ENCODE measurements at places on chromosomes 3 and 15.

GRCh38 chr3:5136919-5137429 lies 14.9 kb downstream of the ARL8B start:
- DNase-seq = no peak

- no peak for DNase-seq
These were observed 807.4 kb upstream of the GBE1 start for GRCh38 chr3:82568776-82569338.

GRCh38 chr3:23333633-23334032 lies 130.5 kb downstream of the UBE2E2 start:
- no peak for DNase-seq

- no peak for DNase-seq
These were observed 27.5 kb upstream of the EIF1B start for GRCh38 chr3:40281995-40282394.

- no peak for DNase-seq
These were observed 497.4 kb upstream of the RASGRP1 start for GRCh38 chr15:39061952-39062464.

GRCh38 chr3:138692152-138692551 lies 83.6 kb downstream of the FAIM start:
- DNase-seq = no peak

GRCh38 chr15:90873998-90874605 lies 5.7 kb downstream of the FURIN start:
- no peak for DNase-seq

DNA sequence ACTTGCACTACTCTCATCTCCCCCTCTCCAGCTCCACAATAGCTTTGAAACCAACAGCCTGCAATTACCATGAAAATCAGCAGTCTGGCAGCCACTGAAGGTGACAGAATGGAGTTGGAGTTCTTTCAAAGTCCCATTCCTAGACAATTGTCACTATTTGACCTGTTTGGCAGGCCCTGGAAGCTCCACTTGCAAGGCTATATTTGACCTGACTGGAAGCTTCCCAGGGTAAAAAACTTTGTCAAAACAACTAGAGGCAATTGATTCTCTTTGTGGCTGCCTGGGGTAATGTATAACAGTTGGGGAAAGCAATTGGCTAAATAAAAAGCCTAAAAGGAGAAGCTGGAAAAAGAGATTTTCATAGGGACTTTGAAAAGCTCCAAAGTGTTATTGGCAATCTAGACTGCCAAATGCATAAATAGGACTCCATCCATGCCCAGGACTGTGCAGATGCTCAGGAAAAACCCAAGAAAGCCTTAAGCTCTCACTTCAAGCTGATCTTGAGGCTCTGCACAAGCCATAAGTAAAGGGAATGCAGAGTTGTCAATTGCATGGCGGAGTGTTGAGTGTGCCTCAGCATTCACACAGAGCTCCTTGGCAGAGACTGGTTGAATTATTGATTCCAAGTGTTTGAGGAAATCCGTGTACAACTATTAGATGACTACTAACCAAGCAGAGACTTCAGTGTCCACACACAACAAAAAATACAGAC lies 18.3 kb downstream of the GREM1 start:
- no peak for DNase-seq

DNA sequence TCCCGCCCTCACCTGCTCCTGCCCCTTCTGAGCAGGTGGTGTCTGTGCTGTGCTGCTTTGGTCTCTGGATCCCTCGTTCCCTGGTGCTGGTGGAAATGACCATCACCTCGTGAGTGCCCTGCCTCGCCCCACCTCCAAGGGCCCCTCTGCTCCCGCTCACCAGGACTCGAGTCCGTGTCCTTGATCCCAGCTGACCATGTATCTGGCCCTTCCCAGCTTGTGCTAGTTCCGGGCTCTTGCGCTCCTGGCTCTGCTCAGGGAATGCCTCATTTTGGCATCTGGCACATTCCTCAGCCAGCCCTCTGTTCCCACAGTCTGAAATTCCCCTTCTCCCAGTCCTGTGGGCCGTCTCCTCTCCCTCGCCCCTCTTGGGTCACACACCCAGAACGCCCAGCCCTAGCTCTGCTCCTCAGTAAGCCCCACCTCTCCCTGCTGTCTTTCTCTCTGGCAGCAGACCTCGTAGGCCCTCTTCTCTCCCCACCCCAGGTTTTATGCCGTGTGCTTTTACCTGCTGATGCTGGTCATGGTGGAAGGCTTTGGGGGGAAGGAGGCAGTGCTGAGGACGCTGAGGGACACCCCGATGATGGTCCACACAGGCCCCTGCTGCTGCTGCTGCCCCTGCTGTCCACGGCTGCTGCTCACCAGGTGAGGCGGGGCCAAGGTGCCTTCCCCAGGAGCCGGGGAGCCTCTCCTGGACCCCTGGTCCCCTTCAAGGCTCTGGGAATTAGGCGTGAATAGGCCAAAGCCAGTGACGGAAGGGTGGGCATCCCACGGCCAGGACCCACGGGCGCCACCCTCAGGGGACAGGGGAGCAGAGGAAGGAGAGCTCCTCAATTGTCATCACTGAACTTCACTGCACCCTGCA lies 11.5 kb downstream of the SLC51A start:
- DNase-seq = no peak

DNA sequence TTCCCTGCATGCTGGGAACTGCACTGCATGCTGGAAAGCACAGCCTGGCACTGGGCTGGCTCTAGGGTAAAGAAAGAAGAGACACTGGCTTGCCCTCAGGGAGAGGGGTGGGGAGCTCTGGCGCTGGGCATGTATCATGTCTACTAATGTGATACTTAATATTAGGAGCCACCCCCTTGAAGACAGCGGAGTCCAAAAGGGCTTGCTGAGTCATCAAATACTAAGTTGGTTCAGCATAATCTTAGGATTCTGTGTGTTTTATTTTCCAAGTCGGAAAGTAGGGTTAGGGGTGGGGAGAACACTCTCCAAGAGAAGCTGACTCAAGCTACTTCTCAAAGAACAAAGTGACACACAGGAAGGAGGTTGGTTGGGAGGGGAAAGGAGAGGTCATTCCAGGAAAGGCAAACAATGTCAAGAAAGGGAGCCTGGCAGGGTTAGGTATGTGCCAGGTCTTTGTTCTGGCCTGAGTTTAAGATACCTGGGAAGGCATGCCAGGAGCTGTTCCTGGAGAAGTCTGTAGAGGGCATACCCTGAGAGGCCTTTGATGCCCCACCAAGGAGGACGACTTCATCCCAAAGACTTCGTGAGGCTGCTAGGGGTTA lies 237.8 kb upstream of the NR2E3 start:
- no peak for DNase-seq

DNA sequence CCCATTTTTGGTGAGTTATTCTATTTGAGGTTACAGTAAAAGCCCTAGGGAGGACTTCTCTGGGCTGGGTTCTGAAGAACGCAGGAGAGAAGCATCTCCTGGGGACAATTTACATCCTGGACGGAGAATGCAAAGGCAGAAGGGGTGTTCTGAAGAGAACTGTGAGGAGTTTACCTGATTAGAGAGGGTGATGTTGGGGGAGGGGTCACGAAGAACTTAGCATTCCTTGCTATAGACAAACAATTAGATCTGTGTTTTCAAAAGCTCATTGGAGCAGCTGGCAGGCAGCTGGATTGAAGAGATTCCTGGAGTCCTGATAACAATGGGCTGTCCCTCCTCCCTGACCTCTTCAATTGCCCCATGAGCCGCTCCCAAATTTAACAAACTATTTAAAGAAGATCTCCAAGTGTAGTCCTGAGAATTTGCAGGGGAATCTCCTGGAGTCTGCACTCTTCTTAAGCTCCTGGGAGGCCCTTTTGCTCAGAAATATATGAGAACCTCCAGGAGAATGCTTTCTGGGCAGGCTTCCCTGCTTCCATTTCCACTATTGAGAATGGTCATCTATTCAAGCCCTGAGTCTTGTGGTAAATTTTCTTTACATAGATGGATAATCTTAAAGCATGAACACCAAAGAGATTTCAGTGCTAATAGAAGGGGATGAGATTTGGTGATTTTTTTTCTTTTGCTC lies 55.3 kb downstream of the ARHGAP31 start:
- DNase-seq = no peak

- no peak for DNase-seq
These were observed 266.1 kb downstream of the CGGBP1 start for GRCh38 chr3:87792534-87793336.

DNA sequence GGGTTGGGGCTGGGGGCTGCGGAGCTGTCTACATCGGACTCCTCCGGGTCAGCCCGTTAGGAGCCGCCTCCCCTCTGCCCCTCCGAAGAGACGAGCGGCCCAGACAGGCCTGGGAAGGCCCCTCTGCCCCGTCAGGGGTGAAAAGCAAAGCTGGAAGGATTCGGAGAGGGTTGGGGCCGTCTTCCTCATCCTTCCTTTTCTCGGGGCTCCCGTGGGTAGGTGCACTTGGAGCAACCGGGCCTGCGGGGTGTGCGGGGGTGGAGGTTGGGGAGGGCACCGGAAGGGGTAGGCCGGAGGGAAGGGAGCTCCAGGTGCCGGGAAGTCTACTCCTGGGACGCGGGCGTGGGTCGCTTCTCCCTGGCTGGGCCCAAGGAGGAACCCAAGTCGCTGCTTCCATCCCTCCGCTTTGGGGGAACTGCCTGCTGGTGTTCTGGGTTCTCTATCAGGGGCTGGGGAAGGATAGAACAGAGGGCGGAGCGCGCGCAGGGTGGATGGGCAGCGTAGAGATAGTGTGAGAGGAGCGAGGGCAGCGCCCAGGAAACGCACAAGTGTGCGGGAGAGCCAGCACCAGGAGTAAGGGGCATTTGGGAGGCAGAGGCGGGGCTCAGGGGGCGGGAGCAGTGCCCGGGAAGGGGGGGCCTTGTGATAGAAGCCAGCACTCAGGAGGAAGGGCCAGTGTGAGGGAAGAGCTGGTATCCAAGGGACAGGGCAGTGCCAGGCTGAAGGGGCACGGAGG lies 590 bp downstream of the POLR2H start:
- DNase-seq = peak; percentile 23

DNA sequence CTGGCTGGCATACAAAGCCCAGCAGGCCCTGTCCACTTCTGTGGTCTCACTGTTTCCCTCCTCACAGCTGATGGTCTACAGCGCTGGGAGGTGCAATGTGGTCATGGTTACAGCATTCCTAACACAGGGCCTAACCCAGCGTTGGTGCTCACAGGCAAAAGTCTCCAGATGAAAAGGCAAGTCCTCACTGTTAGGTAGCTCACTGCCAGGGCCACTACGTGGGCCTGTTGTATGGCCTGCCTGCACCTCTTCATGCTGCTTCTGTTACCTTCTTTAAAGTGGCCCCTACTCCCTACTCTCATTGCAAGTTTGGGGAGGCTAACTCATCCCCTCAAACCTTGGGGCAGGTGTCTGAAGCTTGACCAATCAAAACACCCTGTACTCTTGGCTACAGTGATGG lies 31.3 kb downstream of the CCDC13 start:
- DNase-seq = no peak

DNA sequence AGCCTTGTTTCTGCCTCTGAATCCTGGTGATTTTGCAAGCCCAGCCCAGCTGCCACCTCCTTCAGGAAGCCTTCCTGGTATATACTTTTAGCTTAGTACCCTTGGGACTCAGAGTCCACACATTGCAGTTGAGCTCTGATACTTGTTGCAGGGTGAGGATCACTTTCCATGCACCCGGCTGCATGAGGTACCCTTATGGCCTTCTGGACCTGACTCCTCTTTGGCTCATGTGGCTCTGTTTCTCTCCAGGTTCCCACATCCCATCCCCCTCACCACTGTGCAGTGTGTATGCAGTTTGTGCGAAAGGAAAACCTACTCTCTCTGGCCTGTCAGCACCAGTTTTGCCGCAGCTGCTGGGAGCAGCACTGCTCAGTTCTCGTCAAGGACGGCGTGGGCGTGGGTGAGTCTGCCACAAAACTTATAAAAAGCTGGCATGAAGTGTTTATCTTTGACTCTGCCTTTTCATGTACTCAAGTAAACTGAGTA lies 23.1 kb upstream of the P4HTM start:
- no peak for DNase-seq

- no peak for DNase-seq
These were observed 180.7 kb upstream of the SNTN start for GRCh38 chr3:63471781-63472180.

GRCh38 chr3:162377608-162378007 lies 881.0 kb downstream of the OTOL1 start:
- no peak for DNase-seq

DNA sequence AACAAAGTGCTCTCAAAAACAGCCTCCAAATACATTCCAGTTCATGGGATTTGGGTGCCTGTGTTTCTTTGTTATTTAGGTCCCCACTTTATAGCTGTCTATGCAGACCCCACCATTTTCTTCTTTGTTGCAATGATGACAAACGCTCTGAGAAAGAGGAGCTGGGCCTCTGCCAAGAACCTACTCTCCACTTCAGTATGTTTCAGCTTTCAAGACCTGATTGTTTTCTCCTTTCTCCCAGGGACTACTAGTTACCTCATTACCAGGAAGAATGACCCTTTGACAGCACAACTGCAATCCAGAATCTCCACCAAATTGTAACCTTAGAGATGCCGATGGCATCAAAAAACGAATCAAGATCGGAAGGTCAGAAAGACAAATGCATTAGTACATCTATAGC lies 236.8 kb downstream of the MEIS2 start:
- DNase-seq = no peak

- no peak for DNase-seq
These were observed 10.3 kb upstream of the COPG1 start for GRCh38 chr3:129238945-129239705.

DNA sequence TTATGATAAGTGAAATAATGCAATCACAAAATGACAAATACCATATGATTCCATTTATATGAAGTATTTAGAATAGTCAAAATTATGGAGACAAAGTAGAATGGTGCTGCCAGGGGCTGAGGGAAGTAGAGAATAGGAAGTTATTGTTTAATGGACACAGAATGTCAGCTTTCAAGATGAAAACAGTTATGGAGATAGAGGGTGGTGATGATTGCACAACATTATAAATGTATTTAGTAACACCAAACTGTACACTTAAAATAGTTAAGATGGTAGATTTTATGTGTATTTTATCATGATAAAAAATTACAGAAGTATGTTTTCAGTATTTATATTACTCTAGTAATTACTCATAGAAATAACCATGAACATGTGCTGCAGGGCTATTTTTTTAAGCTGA lies 100.8 kb upstream of the AZI2 start:
- DNase-seq = no peak

All from effector memory CD8-positive, alpha-beta T cell (primary cell).